Chondrocyte (in vitro differentiated cells): ENCODE measurements at places on chromosomes 3 and 15. TPM values are rescaled to one million over a fixed set of nuclear protein-coding genes. Genes with fewer than 3 reads are reported as not detected.

PGBD4 gene
- 1.6 to 1.8 TPM (median 1.6 TPM) in 3 replicates for total RNA-seq

P4HTM gene
- 25.6 to 31.0 TPM (median 26.3 TPM) in 3 replicates for total RNA-seq

HGD gene
- 0.27 to 0.40 TPM in 2 of 3 replicates, not detected in the other for total RNA-seq

C3orf52 gene
- total RNA-seq, result 2.1 to 5.8 TPM (median 4.3 TPM) in 3 replicates

NOP10 gene
- total RNA-seq, result 152 to 166 TPM (median 158 TPM) in 3 replicates

NR1I2 gene
- total RNA-seq, result not detected in 3 replicates

GHSR gene
- not detected in 3 replicates for total RNA-seq

CD86 gene
- not detected in 3 replicates for total RNA-seq

CPN2 gene
- total RNA-seq, result not detected in 3 replicates

IGDCC3 gene
- 0.13 to 0.31 TPM (median 0.27 TPM) in 3 replicates for total RNA-seq

CISH gene
- total RNA-seq, result 0.85 to 1.8 TPM (median 1.8 TPM) in 3 replicates

TMOD2 gene
- 5.7 to 7.8 TPM (median 6.7 TPM) in 3 replicates for total RNA-seq

COLQ gene
- total RNA-seq, result 4.2 to 5.6 TPM (median 4.4 TPM) in 3 replicates

ALDH1L1 gene
- total RNA-seq, result 0.51 to 1.9 TPM (median 0.60 TPM) in 3 replicates

OR5H2 gene
- total RNA-seq, result not detected in 3 replicates

MLF1 gene
- 12.2 to 13.7 TPM (median 12.7 TPM) in 3 replicates for total RNA-seq

KY gene
- total RNA-seq, result 0.12 to 0.18 TPM in 2 of 3 replicates, not detected in the other

LRTM1 gene
- total RNA-seq, result not detected in 3 replicates

PRR20G gene
- not detected in 3 replicates for total RNA-seq

GRAMD1C gene
- 1.2 to 2.3 TPM (median 1.6 TPM) in 3 replicates for total RNA-seq

HESX1 gene
- total RNA-seq, result 0.77 to 1.7 TPM (median 1.2 TPM) in 3 replicates

PCLAF gene
- 6.6 to 12.0 TPM (median 8.3 TPM) in 3 replicates for total RNA-seq

CCDC66 gene
- total RNA-seq, result 12.4 to 19.8 TPM (median 12.6 TPM) in 3 replicates

ULK3 gene
- total RNA-seq, result 24.3 to 29.0 TPM (median 24.5 TPM) in 3 replicates

APBA2 gene
- 26.4 to 30.4 TPM (median 28.7 TPM) in 3 replicates for total RNA-seq

LRRC3B gene
- total RNA-seq, result not detected in 3 replicates

AGBL1 gene
- not detected in 3 replicates for total RNA-seq

CPEB1 gene
- 0.17 to 2.7 TPM (median 2.2 TPM) in 3 replicates for total RNA-seq

OXTR gene
- 48.5 to 90.8 TPM (median 48.8 TPM) in 3 replicates for total RNA-seq

KBTBD12 gene
- total RNA-seq, result not detected in 3 replicates

WNT5A gene
- total RNA-seq, result 11.1 to 24.5 TPM (median 11.6 TPM) in 3 replicates

SELENOS gene
- 68.0 to 87.8 TPM (median 84.8 TPM) in 3 replicates for total RNA-seq

RTP3 gene
- not detected in 3 replicates for total RNA-seq

ISLR gene
- 49.6 to 143 TPM (median 53.3 TPM) in 3 replicates for total RNA-seq

SERINC4 gene
- not detected in 3 replicates for total RNA-seq

SPINK8 gene
- not detected in 3 replicates for total RNA-seq

CTXN2 gene
- not detected in 3 replicates for total RNA-seq

MNS1 gene
- 1.1 to 3.0 TPM (median 1.5 TPM) in 3 replicates for total RNA-seq

PCSK6 gene
- total RNA-seq, result 0.40 to 2.0 TPM (median 1.4 TPM) in 3 replicates

EIF3J gene
- total RNA-seq, result 93.1 to 108 TPM (median 98.0 TPM) in 3 replicates

SNX22 gene
- 0.15 to 0.28 TPM (median 0.27 TPM) in 3 replicates for total RNA-seq

SEC61A1 gene
- total RNA-seq, result 353 to 419 TPM (median 388 TPM) in 3 replicates

C3orf20 gene
- total RNA-seq, result not detected in 3 replicates

CCNB2 gene
- 5.3 to 10.4 TPM (median 9.7 TPM) in 3 replicates for total RNA-seq

AGTR1 gene
- 2.1 to 2.2 TPM (median 2.1 TPM) in 3 replicates for total RNA-seq

IL17RB gene
- 0.22 to 0.36 TPM (median 0.31 TPM) in 3 replicates for total RNA-seq

EPHB3 gene
- total RNA-seq, result 7.2 to 11.6 TPM (median 7.5 TPM) in 3 replicates
